ENCODE measurements at places on chromosomes 1 and 21.

DNA sequence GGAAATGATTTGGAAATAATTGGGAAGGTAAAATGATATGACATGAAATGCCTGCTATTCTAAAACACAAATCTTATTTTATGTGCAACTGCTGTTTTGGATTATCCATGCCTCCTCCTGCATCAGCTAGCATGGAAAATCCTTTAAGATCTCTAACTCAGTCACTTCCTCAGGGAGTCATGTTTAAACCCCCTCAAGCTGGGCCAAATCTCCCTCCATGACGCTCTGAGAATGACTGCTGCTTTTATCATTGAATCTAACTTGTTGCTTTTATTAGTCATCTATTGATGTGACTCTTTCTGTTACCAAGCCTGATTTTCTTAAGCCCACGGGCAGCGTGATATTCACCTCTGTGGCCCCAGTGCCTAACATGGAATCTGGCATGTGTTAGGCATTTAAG lies 324.8 kb downstream of the DISC1 start:
- DNase-seq, result no peak

DNA sequence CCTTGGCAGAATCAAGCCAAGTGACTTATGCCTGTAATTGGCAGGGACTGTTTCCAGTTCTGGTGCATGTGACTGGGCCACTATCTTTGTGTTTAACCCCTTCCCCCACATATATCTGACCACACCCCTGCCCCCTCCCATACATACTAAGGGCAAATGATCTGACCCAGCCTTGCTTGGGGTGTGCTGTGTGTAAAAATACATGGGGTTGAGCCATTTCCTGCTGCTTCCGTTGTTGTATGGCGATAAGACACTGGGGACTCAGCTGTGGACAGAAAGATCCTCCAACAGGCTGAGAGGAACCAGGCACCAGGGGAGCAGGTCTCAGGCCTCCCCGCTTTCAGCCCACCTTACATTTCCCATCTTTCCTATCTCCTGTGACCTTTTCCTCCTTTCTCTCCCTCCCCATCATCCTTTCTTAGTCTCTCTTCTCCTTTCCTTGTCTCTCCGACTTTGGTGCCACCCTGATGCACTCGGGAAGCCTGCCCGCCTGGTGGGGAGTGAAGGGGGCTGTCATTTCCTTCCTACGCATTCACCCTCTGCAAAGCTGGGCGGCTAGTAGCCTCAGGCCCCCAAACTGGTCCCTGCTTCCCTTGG lies 39.7 kb downstream of the TMCC2 start:
- no peak for DNase-seq

- no peak for DNase-seq
Observed at GRCh38 chr1:49340576-49340975, 563.9 kb upstream of the BEND5 start.

DNA sequence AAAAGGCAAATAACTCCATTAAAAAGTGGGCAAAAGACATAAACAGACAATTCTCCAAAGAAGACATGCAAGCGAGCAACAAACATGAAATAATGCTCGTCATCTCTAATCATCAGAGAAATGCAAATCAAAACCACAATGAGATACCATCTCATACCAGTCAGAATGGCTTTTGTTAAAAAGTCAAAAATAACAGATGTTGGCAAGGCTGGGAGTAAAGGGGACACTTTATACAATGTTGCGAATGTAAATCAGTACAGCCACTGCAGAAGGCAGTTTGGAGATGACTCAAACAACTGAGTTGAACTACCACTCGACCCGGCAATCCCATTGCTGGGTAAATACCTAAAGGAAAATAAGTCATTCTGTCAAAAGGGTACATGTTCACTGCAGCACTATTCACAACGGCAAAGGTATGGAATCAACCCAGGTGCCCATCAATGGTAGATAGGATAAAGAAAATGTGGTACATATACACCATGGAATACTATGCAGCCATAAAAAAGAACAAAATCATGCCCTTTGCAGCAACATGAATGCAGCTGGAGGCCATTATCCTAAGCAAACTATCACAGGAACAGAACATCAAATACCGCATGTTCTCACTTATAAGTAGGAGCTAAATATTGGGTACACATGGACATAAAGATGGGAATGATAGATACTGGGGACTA lies 25.9 kb downstream of the TSPAN2 start:
- DNase-seq, result no peak

GRCh38 chr1:9996624-9997582 lies at the start of gene RBP7:
RBP7 (plus strand) TSS chr1:9997228; CDS start chr1:9997259, 31 bp downstream.
- DNase-seq, result no peak

DNA sequence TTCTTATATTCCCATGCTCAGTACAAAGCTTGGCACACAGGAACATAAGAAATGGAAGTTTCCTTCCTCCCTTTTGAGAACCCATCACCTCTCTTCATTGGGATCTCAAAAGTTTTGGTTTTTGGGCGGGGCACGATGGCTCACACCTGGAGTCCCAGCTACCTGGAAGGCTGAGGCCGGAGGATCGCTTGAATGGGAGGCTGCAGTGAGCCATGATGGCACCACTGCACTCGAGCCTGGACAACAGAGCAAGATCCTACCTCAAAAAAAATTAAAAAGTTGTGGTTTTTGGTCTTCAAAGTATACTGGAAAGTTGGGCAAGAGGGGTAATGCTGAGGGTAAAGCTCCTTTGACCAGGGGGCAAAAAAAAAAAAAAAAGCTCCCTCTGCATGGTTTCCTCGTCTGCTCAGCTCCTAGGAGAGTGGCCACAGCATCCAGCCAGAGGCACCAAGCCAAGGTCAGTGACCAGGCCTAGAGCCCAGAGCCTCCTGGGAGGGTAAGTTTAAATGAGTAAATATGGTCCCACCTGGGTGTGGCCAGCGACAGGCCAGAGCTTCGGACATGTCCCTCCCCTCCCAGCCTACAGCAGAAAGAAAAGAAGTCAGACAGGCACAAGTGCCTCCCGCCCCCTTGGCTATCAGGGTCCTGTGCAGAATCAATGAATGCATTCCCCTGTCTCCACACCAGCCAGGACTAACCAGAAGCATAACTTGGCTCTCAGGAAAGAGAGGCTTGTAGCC lies 5.0 kb downstream of the MEF2D start:
- DNase-seq, result no peak

DNA sequence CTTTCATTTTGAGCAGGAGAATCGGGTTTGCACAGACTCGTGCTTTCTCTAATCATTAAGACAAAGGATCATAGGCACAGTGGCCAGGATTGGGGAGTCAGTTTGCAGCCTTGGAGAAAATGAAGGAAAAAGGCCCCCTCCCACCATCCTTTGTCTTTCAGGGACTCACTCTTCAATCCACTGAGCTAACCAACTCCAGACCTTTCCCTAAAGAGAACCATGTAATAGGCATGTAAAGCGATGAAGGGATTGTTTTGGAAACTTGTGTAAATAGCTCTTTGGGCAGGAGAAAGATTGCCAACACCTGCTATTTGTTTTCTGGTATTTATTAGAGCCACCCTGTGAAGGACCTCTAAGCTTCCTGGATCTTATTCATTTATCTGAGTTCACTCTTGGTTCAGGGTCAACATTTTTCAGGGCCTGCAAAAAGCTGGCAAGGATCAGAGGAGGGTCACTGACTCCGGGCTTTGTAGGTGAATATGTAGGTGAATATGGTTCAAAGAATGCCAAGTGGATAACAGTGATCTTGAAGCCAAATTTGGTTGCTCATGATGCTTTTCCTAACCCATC lies 192.6 kb upstream of the FGGY start:
- DNase-seq, result no peak

DNA sequence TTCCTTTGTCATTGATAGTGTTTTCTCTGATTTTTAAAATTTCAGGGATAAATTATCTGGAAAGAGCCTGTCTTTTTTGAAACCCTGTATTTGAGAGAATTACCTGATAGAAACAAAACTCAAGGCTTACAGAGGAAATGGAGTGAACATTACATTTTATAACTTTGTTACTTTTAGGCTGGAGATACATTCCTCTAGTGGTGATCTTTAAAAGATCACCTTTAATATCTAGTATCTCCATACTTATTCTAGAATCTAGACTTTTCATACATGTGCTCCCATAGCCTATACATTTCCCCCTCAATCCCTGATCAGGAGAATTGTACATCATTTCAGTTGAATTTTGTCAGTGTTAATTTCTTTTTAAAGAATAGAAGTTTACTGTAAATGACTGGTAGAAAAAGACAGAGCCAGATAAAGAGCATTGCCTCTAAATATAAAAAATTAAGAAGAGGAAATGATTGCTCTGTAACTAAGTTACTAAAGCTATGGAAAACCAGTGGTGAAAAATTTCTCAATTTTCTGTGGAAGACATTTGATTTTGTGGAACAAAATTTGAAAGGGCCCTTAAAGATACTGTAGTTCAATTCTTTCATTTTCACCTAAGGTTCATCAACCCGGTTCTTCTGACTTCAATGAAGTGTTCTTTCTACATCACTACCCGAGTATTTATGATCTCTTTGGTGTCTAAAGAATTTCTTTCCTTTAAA lies 33.7 kb downstream of the RASAL2 start:
- DNase-seq, result no peak

DNA sequence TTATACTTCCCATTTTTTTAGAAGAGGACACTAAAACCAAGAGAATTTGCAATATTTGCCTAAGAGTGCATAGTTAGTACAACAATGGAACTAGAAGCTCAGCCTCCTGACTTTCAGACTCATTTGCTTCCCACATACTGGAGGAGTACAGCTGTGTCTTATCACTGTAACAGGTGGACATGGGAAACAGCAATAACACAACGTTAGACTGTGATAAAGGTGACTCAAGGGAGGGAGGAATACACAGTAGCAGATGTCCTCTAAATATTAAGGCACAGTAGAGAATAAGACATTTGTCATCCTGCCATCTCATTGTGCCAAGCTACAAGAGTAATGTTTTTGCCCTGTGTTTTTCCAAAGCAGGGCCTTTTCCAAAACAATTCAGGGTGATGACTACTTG lies 55.4 kb upstream of the JAK1 start:
- no peak for DNase-seq

DNA sequence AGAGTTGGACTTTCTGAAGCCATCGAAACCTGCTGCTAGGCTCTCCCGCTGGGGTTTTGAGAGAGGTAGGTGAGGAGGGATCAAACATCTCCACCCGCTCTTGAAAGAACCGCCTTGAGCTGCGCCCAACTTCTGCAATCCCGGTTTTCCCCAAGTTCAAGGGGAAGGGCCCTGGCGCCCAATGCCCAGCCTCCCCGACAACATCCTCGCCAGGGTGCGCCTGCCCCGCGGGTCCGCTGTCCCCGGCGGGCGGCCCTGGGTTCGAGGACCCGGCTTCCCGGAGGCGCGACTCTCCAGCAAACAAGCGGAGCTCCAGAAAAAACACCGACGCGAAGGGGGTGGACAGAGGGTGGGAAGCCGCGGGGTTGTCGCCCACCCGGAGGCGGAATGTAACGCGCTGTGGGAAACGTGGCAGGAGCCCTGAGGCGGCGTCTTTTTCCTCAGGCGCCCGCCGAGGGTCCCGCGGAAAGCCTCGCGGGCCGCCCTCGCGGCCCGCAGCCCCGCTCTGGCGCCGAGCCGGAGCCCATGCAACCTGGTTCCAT lies 607 bp downstream of the BTG3 start:
- DNase-seq, result peak; percentile 2

DNA sequence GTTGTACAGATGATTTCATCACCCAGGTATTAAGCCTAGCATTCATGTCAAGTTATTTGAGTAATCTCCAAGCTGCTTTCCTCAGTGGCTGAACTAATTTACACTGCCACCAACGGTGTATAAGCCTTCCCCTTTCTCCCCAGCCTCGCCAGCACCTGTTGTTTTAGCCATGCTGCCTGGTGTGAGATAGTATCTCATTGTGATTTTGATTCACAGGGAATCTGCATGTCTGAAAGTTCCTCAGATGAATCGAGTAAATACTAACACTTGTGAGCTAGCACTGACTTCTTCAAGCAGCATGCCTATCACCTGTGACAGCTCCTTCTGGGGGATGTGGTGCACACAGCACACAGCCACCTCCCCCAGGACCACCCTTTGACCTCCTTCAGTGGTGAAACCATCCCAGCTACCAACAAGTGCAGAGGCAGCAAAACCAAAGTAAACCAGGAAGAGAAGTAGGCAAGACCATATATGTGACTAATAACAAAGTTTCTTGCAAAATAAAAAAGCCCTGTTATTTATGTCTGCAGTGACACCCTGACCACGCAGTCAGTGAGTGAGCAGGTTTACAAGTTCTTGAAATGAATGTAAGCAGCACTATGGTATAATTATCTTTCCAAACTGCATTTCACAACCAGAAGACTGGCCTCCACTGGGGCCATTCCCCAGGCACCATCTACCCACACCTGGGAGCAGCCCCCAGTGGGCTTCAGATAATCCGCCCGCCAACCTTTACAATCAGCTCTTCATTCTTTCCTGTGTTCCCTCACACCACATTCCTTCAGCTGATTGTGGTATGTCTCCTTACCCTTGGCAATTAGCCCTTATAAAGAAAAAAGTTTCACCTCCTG lies 173.8 kb downstream of the ETS2 start:
- no peak for DNase-seq

GRCh38 chr1:23100074-23100748 lies 68.4 kb downstream of the LUZP1 start:
- no peak for DNase-seq

- DNase-seq, result no peak
Observed at GRCh38 chr1:192629612-192630011, 6.3 kb upstream of the RGS13 start.
